ENCODE measurements at places on chromosomes 1 and 21.

DNA sequence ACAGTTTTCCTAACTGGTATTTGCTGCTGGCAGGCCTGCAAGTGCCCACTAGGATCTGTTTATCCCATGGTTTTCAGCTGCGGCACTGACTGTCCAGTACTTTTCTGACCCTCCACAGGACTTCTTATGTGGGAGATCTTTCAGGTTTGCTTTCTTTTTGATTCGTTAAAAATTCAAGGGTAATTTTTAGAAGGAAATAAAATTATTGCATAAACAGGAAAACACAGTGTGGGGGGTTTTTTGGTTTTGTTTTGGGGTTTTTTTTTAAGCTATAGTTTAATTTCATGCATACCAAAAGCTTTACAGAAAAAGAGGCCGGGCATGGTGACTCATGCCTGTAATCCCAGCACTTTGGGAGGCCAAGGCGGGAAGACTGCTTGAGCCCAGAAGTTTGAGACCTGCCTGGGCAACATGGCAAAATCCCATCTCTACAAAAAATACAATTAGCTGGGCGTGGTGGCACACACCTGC, 3.6 kb downstream of the NIBAN1 start:
- DNase-seq = peak; percentile 72

DNA sequence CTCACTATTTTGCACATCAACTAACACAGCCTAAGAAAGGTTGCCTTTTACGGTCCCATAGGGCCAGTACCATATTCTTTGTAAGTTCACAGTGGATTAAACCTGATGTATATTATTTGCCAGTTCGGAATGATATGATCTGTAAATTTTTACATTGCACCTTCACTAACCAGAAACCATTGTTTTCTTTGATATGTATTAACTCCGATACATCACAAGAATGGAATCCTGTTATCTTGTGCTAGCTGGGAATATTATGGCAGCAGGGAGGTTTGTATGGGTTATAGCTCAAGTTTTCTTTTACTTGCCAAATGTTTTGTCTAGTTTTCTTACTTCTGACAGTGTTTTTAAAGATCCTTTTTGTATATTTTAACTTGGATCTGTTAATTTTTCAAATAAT, 51.4 kb upstream of the S1PR1 start:
- DNase-seq = peak; percentile 25

DNA sequence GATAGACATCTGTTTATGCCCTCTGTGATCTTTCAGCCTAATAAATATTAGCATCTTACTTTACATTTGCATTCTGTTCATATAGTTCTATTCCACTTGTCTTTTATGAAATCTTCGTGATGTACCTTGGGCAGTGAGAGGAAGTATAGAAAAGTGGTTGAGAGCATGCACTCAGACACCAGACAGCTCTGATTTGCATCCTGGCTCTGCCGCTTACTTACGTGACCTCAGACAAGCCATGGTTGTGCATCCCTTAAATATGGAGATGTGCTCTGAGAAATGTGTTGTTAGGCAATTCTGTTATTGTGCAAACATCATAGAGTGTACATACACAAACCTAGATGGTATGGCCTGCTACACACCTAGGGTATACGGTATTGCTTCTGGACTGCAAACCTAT, 22.9 kb downstream of the OVGP1 start:
- DNase-seq = no peak

DNA sequence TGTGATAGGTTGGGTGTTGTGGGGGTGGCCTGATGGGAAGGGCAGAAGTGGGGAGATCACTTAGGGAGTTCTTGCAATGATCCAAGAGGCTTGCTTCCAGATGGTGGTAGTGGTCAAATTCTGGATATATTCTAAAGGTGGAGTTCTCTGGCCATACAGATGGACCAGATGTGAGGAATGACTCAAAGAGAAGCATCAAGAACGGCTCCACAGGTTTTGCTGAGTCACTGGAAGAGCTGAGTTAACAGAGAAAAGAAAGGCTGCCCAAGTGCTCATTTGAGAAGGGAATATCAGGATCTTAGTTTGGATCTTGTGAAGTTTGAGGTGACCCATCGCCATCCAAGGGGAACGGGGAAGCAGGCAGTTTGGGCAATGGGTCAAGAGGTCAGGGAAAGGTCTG, 192.9 kb upstream of the GALNT2 start:
- DNase-seq = peak; percentile 22

- no peak for DNase-seq
These were observed 9.6 kb downstream of the FCRL5 start for GRCh38 chr1:157542676-157543075.

DNA sequence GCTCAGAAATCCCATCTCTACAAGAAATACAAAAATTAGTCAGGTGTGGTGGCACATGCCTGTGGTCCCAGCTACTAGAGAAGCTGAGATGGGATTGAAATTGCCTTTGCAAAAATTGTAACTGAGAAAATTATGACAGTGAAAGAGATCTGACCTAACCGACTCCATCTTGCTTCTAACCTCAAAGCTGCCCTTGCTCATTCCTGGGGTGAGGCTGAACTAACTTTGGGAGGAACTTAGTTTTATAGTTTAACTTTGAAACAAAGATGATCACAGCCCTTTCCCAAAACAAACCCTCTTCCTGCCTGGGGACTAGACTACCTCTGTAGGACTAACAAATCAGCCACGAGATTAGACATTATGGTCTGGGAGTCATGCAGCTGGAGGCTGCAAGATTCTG, 33.8 kb upstream of the ERO1B start:
- DNase-seq = no peak

- no peak for DNase-seq
These were observed 53.6 kb downstream of the IRF2BP2 start for GRCh38 chr1:234556245-234556943.

DNA sequence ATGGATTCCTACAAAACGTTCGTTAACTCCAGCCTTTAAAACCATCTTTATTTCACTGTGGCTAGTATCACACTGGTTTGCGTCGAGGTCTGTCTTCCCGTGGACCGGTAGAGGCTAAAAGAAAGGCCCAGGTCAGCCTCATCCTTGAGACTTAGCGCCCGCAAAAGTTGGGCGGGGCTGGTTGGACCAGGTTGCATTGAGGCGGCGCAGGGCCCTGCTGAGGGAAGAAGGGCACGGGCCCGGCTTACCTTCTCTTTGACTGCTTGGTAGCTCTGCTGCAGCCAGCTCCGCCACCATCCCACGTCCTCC, 455 bp downstream of the BSDC1 start:
- DNase-seq = no peak

GRCh38 chr1:172404121-172404520, 16.4 kb upstream of the C1orf105 start:
- DNase-seq = peak; percentile 57

DNA sequence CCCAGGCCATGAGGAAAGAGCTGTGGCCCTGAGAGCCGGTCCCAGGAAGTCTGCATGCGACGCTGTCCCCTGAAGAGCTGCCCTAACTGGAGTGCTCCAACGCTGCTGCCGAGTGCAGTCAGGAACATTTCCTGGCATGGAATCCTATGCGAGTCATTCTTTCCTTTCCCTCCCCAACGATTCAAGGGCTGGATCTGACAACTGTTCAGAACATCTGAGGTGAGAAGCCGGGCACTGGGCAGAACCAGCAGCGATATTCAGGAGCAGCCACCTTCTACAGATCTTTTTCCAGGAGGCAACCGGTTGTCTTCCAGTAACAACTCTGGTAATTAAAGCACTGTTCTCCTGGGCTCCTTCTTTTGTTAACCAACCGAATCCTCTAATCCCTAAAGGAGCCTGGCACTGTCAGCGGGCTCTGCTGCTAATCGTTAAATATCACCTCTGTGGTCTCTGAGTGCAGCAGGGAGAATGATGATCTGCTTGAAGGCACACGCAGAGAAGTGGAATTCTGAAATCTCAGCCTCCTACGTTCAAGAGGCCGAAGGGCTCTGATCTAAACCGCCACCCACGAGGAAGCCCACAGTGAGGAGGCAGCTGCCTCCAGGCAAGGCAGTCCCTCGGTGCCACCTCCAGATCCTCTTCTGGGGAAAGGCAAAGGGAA, 55.8 kb downstream of the SLC45A1 start:
- peak; percentile 73 for DNase-seq

All from fibroblast of upper back skin (primary cell).